ENCODE measurements at places on chromosomes 2 and 18.

GRCh38 chr2:8515864-8516533 lies 165.9 kb upstream of the ID2 start:
- DNase-seq: no peak

- DNase-seq: no peak
These were observed 111.6 kb upstream of the LMAN1 start for GRCh38 chr18:59470561-59471121.

GRCh38 chr2:26455037-26455669 lies 22.8 kb downstream of the OTOF start:
- DNase-seq: no peak

GRCh38 chr18:75828379-75828778 lies 400.9 kb upstream of the SMIM21 start:
- DNase-seq: no peak

GRCh38 chr2:75896779-75897366 lies 186.2 kb upstream of the GCFC2 start:
- DNase-seq: peak; percentile 2

DNA sequence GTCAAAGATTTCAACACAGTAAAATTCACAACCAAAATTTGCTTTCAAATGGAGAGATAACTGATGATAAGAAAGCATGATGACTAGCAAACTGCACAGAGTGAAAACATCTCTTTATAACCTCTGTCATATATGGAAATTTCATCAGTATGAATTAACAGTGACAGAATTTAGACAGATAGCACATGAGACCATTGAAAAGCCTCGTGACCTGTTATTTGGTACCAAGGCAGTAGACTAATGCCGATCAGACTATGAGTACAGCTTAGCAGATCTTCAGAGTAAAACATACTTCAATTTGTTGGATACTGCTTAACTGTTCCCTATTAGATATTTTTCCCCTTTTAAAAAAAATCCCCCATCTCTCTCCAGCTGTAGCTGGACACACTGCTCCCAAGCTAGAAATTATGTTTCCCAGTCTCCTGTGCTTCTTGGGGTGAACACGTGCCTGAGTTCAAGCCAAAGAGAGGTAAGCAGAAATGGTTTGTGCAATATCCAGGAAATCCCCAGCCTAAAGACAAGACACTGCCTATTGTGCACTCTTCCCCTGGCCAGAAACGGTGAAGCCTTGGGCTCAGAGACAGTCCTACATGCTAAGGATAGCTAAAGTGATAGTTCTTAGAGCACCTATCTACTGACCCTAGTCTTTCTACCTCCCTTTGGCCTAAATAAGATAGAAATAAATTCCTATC lies 256.1 kb downstream of the NCKAP5 start:
- no peak for DNase-seq

- no peak for DNase-seq
These were observed 136.9 kb downstream of the HDAC4 start for GRCh38 chr2:239263669-239264491.

DNA sequence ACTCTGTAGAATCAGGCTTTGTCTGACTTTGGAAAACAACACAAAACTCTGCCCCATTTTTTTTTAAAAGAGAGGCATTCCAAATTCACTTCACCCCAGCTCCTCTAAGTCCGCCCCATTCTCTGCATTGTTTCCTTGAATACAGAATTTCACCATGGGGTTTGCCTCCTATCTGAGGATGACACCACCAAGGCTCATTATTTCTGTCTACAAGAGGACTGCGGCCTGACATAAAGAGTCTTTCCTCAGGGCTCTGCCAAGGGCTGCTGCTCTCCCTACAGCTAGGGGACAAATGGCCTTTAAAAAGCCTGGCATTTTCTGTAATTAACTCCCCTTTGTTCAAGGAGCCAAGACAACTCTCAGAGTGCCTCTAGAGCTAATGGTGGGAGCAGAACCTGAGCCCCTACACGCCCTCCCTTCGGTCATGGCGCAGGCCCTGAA lies 4.6 kb downstream of the CHST10 start:
- DNase-seq: no peak

DNA sequence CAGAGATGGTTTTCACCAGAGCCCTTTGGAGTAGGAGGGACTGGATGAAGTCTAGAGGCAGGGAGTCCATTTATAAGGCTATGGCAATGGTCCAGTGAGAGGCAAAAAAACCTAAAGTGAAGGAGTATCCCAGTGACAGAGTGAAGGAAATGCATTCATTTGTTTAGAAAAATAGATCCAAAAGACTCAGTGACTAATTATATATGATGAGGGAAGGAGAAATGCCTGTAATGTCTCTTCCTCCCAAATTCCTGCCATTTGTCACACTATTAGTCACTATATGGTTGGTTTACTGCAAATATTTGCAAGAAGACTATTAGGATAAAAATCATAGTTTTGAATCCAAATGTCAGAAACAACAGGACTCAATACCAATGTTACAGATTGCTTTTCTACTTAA lies 104.2 kb downstream of the ZNF521 start:
- peak; percentile 78 for DNase-seq

GRCh38 chr2:64808092-64808491 lies 154.4 kb upstream of the SERTAD2 start:
- no peak for DNase-seq

GRCh38 chr2:212024040-212024439 lies 514.6 kb downstream of the ERBB4 start:
- no peak for DNase-seq

DNA sequence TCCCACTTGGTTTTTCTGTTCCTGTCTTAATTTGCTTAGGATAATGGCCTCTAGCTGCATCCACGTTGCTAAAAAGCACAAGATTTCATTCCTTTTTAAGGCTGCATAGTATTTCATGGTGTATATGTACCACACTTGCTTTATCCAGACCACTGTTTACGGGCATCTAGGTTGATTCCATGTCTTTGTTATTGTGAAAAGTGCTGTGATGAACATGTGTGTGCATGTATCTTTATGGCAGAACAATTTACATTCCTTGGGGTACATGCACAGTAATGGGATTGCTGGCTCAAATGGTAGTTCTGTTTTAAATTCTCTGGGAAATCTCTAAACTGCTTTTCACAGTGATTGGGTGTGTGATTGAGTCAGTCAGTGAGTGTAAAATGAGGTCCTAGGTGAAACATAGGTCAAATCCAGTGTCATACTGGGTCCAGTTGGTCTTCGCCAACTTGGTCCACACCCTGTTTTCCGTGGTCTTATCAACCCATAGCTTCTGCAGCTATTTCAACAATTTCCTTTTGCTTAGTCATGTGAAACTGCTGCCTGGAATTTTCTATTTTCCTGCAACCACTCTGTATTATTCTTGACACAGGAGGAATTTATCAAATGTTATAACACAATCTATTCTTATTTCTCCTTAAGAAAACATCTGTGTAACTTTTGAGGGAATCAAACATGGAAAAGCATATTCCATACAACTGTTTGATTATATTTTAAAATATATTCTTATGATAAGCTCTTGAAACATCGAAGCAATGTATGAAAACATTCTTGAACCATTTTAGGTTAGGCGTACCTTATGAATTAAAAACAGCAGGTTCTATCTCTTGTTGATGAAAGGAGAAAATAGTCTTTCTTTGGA lies 82.9 kb downstream of the ADCYAP1 start:
- DNase-seq: peak; percentile 60

DNA sequence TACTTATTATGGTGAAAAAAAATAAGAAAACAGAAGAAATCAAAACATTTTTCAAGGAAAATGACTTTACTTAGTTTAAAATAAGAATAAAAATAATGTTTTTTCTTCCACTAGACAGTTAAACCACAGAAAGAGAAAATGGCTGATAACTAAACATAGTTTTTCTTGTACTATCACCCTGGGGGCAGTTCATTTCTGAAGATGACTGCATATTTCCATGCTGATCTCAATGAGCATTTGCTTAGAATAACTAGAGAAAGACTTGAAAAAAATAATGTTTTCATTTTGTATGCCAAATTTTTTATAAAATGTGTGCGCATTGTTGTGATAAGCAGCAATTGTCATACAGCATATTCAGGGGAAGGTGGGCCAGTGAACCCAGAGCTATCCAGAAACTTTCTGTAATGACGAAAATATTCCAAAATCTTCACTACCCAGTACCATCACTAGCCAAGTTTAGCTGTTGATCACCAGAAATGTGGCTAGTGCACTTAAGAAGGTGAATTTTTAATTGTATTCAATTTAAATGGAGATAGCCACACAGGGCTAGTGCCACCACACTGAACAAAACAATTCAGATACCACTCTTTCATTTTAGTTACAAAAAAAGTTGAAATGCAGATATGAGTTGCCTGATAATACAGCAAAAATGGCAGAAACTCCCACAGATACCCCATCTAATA lies 513.4 kb upstream of the NETO1 start:
- DNase-seq: peak; percentile 24

DNA sequence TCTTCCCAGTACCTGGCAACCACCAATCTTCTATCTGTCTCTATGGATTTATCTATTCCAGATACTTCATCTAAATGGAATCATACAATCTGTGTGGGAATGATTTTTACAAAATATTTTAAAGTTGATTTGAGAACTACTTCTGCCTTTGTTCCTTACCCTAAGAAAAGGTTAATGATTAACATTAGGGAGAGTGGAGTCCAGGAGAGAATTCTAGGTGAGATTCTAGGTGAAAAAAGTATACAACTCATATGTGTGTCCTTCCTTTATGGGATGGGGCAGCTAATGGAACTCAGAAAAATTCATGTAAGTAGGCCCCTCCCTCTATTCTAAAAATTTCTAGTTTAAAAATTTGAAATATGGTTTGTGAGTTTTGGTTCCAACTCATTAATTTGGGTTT lies 35.9 kb upstream of the WDSUB1 start:
- no peak for DNase-seq

- peak; percentile 28 for DNase-seq
These were observed 44.3 kb upstream of the EHBP1 start for GRCh38 chr2:62661263-62661635.

DNA sequence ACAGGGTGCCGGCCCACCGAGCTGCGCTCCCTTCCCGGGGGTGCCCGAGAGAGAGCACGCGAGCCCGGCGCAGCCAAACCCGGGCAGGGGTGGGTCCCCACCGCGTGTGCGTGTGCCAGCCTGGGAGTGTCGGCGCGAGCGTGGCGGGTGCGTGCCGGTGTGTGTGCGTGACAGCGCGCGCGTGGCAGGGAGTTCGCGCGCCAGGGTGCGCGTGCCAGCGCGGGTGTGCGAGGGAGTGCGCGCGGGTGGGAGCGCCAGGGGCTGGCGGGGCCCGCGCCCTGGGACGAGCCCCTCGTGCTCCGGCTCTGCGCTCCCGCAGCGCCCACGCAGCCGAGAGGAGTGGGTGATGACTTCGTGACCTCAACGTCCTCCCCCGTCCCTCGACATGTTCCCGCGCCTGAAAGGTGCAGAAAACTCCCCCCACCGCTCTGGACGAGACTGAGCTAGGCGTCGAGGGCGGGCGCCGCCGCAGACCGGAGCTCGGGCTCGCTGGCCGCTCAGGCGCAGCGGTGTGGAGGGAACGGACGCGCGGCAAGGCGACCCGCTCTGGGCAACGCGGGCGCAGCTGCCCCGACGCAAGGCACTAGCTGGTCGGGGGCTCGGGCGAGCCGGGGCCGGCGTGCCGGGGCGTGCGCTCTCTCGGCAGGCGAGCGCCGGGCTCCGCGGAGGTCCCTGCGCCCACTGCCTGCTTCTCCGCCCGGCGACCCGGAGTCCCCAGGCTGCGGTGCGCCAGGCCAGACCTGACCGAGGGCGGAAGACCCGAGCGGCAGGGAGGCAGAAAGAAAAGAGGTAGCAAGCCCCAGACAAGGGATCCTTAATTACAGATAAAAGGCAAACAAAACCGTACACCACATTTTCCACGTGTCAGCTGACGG lies 582.8 kb downstream of the ZEB2 start:
- DNase-seq: peak; percentile 70

DNA sequence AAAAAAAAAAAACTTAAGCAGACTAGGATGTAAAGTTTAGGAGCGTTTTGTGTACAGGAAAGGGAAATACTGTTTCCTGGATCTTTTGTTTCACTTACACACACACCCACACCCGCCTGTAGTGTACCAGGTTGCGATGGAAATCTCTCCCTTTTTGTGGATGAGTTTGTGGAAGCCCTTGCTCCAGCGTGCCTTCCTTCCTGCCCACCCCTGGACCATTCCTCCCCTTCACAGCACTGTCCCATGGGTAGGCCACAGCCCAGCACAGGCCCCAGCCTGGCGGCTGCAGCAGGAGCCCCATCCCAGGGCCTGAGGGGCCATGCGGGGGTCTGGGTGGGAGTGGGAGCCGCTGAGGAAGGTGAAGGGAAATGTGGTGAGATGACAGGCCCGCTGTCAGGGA lies 15.1 kb downstream of the MALL start:
- no peak for DNase-seq

GRCh38 chr2:70702711-70703395 lies 65.1 kb downstream of the ADD2 start:
- DNase-seq: no peak

GRCh38 chr2:27715318-27716210 lies 51.9 kb downstream of the SLC4A1AP start:
- DNase-seq: peak; percentile 85

GRCh38 chr18:63843008-63843407 lies 44.5 kb upstream of the SERPINB2 start:
- DNase-seq: no peak

GRCh38 chr2:8657423-8658062 lies 24.3 kb upstream of the ID2 start:
- no peak for DNase-seq

DNA sequence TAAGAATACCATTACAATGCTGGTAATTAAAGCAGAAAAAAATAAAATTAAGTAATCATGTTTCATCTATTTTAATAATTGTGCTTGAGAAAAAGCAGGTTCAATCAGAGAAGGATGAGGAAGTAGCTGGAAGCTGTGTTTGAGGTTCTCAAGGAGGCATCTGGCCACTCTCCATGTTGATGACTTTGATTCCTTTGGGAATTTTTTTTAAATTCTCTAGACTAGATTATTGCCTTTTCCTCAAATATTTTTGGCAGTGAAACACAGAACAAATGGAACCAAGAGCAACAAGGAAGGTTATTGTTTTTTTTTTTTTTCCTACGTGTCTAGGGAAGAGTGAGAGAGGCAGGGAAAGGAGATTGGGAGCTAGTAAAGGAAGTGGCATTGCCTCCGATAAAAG lies 99.9 kb upstream of the NRP2 start:
- no peak for DNase-seq

DNA sequence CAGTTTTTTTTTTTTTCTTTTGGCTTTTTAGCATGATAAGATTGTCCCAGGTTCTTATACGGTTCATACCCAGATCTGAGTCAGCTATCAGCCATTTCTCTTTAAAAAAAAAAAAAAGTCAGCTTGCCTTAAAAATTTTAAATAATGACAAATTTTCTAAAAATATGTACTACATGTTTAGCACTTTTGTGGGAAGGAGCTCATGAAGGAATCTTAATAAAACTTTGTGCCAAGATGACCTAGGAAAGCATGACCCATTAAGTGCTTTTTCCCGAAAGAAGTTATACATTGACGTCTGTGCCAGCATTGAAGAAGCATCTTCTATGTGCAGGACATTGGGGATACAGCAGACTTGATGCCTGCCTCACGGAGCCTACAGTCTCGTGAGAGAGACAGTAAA lies 4.5 kb upstream of the RBMS1 start:
- no peak for DNase-seq

GRCh38 chr2:17226941-17227490 lies 291.2 kb downstream of the RAD51AP2 start:
- DNase-seq: no peak

- DNase-seq: no peak
These were observed 36.5 kb upstream of the ST3GAL5 start for GRCh38 chr2:85925216-85925671.

GRCh38 chr2:227634201-227634600 lies 16.9 kb downstream of the SCYGR4 start:
- DNase-seq: no peak

Measured in GM23248 (cell line).